ENCODE measurements at places on chromosomes 1 and 21.

GRCh38 chr1:155001425-155001674 is 1.3 kb upstream of the ZBTB7B start:
- DNase-seq: no peak

- DNase-seq: no peak
Observed at GRCh38 chr21:42781150-42781970, 98.0 kb downstream of the WDR4 start.

DNA sequence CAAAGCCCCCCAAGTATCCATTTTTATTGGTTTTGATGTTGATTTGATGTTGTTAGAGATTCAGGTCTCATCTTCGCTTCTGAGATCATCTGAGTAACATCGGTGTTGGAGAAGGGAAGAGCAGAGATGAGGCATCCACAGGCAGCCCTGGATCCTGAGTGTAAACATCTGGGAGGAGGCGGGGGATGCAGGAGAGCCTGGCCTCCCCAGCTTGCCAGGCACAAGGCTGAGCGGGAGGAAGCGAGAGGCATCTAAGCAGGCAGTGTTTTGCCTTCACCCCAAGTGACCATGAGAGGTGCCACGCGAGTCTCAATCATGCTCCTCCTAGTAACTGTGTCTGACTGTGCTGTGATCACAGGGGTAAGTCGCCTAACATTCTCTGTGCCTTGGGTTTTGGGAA is at the start of gene PROK1:
TSS of gene PROK1 (plus strand) at position 221 of the 400 bp plus-strand sequence. CDS start at position 289, 68 bp downstream.
- DNase-seq: no peak

DNA sequence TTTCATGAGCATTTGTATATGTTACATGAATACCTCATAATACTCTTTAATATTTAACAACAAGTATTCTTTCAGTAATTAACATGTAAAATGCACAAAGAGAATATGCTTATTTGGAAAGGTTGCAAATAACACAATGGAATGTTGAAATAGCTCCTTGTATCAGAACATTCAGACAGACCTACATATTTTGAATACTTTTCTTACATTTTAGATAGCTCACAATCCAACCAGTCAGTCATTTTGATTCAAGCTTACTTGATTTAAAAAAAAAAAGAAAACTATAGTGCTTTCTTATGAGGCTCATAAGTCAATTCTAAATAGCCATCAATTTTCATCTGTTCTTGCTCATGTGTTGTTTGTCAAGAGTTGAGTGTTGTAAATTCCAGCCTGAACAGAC is 518.8 kb downstream of the ADGRL2 start:
- DNase-seq: no peak

GRCh38 chr1:167263819-167264464 is 43.3 kb downstream of the POU2F1 start:
- DNase-seq: no peak

GRCh38 chr1:12622506-12622905 is 4.5 kb upstream of the DHRS3 start:
- no peak for DNase-seq

DNA sequence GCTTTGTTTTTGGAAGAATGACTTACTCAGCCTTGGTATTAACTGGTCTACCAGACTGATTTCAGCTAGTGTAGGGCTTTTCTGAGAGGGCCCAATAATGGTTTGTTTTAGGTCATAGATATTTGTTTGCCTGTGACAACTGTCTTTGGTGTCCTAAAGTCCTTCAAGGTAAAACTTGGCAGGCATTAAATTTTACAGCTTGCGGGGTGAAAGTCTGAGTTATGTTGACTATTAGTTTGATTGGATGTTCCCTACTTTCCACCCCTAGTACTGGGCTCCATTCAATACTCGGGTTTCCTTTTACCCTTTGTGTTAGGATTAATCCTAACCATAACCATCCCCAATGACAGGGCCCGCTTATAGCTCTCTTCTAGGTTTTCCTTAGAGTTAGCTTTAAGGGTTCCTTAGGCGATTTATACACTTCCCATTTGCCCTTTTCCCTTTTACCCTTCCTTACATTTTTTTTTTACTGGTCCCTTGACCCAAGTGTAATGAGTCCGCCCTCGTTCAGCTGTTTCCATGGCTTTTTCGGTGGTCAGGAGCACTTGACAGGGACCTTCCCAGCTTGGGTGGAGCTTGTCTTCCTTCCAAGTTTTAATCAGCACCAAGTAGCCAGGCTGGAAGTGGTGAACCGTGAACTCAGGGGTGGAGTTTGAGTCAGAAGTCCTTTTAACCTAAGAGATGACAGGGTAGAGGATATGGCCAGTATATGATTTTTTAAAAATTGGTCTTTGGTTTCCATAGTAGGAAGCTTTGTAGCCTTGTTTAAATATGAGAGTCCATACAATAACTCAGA is 28.5 kb upstream of the LCE5A start:
- DNase-seq: no peak

DNA sequence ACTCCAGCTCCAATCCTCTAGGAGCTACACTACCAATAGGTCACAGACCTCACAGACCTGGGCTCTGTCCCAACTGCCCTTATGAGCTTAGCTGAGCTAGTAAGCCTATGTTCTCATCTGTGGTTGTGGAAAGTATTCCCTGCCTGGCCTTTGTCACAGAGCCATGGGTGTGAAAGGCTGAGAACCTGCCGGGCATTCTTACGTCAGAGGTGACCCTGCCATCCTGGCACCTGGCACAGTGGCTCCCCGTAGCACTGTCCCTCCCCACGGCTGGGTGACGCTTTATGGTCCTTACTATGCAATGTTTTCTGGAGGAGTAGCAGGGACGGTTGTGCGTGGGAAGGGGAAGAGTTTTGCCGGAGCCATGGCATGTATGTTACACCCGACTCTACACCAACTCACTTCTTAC is 3.5 kb downstream of the TNFRSF1B start:
- DNase-seq: no peak

DNA sequence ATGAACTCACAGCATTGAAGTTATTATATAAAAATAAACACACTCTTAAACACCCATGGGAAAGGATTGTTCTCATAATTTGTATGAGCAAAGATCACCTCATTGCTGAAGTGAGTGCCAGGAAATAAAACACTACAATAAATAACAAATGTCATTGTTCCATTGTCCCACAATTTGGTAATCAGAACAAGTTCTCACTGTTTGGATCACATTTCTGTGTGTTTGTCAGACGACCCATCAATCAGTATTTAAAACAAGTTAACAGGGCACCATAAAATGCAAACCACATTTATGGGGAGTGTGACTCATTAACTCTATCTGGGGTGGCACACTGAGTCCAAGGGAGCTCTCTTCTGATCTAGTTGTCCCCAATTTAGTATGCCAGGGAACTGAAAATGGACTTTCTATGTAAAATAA is 124.5 kb downstream of the PTPRC start:
- DNase-seq: no peak

- DNase-seq: peak; percentile 46
Observed at GRCh38 chr1:226349801-226350518, 41.0 kb upstream of the LIN9 start.

GRCh38 chr1:210394281-210394821 is 65.6 kb downstream of the HHAT start:
- DNase-seq: no peak

- DNase-seq: no peak
Observed at GRCh38 chr21:43193088-43193650, 24.4 kb downstream of the CRYAA start.

DNA sequence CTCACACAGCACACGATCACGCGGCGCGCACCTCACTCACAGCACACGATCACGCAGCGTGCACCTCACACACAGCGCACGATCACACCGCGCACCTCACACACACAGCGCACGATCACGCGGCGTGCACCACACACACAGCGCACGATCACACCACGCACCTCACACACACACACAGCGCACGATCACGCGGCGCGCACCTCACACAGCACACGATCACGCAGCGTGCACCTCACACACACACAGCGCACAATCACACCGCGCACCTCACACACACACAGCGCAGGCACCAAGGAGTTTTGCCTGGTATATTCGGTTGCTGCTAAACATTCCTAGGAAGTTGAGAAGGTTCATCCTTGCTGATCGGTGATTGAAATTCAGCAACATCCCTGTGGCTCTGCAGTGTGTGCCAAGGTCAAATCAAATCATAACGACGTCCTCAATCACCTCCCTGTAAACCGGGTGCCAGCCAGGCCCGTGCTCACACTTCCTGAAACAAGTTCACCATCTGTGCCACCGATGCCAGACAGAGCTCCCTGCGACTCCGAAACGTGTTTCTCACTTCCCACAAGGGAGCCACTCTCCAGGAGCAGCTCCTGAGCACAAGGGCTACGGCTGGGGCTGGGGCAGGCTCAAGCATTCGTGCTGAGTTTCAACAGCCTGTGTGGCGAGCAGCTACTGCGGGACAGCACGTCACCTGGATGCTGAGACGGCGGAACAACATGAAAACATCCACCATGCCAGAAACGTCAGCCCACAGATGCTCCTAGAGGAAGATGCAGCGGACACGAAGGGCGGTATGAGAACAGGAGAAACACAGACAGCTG is 30.2 kb downstream of the WDR4 start:
- DNase-seq: no peak

DNA sequence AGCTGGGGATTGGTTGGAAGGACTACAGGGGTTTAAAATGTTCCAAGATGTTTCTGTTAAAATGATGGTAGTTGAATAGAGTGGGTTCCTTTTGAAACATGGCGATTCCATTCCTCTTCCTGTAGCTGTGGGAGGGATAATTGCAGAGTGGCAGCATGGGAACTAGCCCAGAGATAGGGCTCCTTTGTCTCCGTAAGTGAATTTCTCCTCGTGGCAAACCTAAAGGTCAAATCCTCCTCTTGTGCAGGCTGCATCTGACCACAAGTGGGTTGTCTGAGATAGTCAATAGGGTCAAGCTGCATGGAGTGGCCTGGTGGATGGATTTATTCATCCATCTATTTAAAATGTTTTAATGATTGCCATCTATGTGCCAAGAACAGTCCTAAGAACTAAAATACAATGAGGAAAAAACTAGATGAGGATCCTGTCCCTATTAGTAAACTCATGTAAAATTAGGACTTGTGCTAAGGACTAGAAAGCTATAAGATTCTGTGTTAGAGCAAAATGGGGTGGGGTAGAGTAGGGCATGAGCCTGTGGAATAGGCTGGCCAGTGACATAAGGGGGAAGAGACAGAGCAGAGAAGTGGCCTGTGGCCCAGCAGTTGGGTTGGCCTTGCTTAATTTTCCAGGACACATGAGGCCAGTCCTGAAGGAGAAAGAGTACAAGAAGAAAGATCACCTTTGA is 89.1 kb upstream of the IVNS1ABP start:
- DNase-seq: no peak

DNA sequence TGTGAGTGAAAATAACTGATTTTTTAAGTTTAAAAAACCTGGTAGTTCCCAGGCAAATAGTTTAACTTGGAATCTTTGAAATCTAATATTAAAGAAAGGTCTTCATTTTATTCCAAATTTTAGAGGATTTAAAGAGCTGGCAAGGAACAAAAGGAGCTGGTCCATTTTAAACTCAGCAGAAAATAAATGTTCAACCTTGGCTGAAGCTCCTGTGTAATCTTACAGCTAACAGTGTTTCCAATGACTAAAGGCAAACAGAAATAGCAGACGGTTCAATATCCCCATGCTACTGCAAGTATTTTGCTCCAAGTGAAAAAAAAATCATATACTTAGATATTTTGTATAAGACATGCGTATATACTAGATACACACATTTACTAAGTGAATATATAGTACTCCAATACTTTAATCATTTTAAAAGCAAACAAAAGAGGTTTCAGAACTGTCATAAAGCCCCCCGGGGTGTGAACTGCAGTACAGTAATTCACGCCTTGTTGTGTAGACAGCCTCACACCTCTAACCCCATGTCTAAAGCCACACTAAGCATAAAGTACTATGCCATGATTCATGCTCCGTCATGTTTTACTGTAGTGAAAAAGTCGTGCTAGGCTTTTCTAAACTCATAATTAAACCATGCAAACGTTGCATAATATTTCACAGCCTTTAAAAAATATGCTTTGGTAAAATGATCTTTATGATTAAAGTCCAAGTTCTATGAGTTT is 132.2 kb downstream of the CLIC6 start:
- no peak for DNase-seq

DNA sequence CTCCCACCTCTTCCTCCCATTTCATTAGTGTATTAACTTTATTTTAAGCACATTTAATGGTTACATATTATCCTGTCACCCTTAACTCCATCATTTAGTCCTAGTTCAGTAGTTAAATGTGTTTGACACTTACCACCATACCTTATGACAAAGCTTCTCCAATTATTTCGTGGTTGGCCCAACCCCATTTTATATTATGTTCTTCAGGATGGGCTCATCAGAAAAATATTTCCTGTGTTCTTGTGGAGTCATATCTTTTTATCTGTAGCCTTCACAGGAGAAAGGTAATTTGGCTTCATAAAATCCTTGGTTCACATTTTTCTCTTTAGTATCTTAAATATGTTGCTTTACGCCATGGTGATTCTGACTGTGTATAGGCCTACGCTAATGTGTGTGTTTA is 142.3 kb upstream of the COL6A1 start:
- DNase-seq: no peak

DNA sequence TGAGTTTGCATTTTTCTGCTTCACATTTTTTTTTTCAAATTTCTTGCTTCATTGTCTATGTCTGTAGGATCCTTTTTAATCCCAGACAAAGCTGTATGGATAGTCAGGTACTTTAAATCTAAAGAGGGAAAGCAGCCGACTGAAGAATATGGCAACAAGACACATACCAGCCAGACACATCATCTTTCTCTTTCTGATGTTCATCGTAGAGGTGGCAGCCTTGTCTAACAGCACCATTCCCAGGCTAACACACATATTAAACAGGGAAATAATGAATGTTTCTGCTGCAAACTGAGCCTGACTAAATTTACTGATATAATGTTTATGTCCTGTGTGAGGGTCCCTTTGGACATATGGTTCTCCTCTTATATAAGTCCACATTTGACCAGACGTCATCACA is 3.7 kb upstream of the TEKT2 start:
- no peak for DNase-seq

DNA sequence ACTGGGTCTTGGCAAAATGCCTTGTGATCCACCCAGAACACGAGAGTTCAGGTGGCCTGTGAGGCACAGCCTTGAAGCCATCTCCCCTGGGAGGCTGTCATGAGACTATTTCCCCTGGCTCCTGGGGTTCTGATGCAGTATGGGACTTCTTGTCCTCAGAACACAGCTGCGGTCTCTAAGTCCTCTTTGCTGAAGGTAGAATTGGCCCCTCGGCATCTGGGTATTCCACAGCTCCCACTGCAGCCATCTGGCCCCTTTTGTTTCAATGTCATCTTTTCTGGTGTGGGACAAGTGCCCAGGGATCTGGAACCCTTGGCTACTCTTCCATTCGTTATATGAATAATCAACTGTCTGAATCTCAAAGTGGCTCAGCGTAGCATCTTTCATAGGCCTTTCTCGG is 17.0 kb upstream of the LY9 start:
- no peak for DNase-seq

GRCh38 chr1:180117764-180118116 is 36.9 kb upstream of the QSOX1 start:
- DNase-seq: no peak

DNA sequence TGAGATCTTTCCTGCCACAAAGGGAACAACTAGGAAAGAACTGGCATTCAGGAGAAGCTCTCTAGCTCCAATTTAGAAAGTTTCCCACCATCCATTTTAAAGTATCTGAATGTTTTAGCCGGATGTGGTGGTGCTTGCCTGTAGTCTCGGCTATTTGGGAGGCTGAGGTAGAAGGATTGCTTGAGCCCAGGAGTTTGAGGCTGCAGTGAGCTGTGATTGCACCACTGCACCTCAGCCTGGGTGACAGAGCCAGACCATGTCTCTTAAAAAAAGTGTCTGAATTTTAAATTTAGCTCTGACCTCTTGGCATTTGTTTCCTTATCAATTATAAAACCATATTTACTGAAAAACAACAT is 67.2 kb downstream of the RPAP2 start:
- DNase-seq: no peak

- DNase-seq: peak; percentile 67
Observed at GRCh38 chr1:58584082-58584895, 7.2 kb upstream of the TACSTD2 start.

Measured in GM13977 (cell line).